ENCODE measurements at places on chromosomes 6 and 20.
A peak's percentile ranks its signal among the peaks of the same experiment; 100 is the strongest.

DNA sequence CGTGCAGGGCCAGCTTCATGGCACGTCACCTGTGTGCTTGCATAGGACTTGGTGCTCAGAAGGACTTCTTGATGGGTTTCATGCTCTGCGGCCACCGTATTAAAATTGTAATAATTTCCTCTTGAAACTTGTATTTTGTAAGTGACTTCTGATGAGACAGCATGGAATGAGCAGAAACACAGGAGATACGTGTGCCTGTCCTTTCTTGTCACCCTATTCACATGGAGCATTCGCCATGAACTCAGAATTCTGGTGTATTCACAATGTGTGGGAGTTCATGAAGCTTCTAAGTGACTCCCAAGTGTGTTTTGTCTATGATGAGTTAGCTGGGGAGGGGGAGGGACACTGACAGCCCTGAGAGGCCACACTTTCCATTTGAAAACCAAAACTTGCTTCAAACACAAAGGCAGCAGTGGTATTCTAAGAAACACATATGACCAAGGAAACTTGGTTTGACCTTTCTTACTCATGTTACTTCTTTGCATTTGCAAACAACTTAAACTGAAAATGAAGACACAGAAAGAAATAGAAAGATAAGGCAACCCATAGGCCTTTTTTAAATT, 92.1 kb upstream of the NEDD9 start:
- peak; percentile 35 for DNase-seq

DNA sequence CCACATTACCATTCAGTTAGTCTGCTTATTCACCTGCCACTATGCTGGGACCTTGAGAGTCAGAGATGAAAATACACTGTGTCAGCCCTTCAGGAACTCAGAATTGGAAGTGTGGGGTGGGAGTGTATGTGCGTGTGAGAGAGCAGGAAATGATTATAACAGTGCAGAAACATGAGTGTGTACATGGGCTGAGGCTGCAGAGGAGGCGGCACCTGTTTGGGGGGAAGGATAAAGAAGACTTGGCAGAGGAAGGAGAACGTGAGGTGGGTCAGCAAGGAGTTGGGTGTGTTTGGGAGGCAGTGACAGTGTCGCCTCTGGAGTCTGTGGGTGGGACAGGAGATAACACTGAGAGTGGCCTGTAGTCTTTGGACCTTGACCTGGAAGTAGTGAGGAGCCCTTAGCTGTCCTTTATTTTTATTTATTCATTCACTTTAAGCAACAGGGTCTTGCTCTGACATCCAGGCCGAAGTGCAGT, 3.1 kb downstream of the CHMP4B start:
- DNase-seq, result no peak

- DNase-seq, result no peak
Measured at GRCh38 chr6:44298055-44298803, 14.9 kb downstream of the AARS2 start.

GRCh38 chr6:167532410-167533288, 207.8 kb downstream of the TTLL2 start:
- no peak for DNase-seq

DNA sequence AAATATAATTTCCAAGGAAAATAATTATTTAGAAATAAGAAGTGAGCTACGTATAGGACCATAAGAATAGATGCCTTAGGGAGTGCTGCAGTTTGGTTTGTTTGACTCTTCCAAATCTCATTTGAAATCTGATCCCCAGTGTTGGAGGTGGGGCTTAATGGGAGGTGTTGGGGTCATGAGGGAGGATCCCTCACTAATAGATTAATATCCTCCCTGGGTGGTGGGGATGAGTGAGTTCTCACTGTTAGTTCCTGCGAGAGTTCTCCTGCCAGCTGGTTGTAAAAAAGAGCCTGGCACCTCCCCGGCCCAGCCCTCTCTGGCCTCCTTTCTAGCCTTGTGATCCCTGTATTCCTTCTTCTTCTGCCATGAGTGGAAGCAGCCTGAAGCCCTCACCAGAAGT, 69.3 kb downstream of the RCAN2 start:
- no peak for DNase-seq

- no peak for DNase-seq
Measured at GRCh38 chr6:167267921-167268401, 23.2 kb upstream of the UNC93A start.

- DNase-seq, result no peak
Measured at GRCh38 chr20:23445596-23446217, 6.2 kb downstream of the CSTL1 start.

DNA sequence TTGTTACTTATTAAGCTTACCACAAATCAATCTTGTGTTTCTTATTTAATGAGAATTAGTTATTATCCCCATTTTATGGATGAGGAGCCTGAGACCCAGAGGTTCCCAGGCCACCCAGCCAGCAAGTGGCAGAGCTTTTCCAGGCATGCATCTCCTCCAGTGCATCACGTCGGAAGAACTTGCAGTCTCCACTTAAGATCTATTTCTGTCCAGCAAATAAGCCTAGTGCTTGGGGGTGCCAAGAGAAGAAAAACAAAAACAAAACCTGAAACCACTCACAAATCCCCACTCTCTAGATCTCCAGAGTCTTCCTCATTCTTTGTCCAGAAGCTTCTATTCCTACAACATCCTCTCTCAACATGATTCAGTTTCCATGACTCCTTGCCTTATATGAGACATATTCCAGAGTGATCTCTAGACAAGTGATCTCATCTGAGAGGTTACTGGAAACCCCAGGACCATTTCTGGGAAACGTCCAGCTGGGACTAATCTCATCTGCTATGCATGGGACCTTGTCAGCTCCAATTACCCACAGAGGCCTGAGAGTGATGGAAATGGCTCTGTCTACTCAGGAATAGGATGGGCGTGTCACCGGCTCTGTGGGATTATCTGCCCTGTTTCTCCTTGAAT, 4.1 kb downstream of the GUCA1B start:
- no peak for DNase-seq

DNA sequence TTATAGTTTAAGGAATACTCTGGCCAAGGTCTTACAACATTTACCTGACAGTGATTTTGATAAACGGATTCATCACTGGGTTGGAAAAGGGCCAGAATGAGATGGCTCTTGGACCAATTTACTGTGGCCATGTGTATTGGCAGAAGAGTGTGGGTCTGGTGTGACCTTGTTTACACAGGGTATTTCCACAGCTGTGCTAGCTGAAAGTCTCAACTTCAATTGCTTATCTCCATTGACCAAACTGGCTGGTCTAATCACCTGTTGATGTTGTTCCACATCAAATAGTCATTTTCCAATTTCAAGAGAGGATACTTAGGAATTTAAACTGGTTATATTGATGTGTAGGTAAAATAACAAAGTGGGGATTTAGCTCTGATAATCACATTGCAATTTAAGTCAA, 501.6 kb upstream of the MAP3K7 start:
- no peak for DNase-seq

DNA sequence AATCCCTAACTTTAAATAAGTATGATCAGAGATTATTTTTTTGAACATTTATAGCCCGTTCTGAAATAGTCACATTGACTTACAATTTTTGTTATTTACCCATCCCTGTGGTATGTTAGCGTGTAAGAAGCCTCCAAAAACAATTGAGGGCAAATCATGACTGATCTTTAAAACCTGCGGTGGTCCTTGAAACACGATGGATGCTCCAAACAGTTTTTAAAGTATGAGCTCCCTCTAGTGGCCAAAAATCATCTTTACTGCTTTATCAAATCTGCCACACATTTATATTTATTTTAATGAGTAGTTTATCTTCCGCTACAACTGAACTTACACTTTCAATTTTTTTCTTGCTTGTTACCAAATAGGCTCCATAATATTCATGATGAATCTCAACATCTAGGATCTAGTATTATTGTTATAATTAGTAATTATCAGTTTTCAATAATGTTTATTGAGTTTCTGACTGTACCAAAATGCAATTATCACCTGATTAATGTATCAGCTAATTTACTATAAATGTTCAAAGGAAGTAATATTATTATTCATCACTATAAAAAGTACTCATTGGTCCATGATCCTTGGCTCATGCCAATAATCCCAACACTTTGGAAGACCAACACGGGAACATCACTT, 52.2 kb downstream of the MARCKS start:
- DNase-seq, result no peak

- DNase-seq, result no peak
Measured at GRCh38 chr20:47578543-47578942, 76.9 kb downstream of the NCOA3 start.

DNA sequence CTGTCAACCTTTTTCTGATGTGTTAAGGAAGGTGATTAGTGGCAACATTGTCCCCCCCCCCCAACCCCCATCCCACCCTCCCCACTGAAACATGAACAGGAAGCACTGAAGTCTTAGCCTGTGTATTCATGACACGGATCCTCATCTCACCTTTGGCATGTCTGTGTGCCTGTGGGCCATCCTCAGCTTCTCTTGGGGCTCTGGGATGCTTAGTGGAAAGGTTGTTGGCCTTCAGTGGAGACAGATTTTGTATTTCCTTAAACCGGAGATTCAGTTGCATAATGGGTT, 93.6 kb downstream of the RREB1 start:
- DNase-seq, result no peak

DNA sequence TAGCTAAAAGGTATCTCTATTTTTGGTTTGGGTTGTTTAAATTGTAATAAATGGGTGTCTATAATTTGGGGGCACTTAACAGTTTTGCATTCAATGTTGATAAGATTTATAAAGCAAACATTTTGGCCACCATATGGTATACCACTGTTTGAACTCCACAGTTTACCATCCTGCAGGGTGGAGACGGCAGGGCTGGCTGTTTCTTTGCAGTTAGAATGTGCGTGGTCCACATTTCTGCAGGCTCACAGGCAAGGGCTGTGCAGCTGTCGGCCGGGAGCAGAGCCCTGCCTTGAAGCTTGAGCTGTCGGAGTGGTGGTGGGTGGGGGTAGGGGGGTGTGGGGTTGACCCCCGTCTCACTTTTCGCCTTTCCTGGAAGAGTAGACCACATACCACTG, 135.9 kb downstream of the CDH4 start:
- DNase-seq, result no peak

- no peak for DNase-seq
Measured at GRCh38 chr20:24970030-24970553, 21.0 kb downstream of the CST7 start.

DNA sequence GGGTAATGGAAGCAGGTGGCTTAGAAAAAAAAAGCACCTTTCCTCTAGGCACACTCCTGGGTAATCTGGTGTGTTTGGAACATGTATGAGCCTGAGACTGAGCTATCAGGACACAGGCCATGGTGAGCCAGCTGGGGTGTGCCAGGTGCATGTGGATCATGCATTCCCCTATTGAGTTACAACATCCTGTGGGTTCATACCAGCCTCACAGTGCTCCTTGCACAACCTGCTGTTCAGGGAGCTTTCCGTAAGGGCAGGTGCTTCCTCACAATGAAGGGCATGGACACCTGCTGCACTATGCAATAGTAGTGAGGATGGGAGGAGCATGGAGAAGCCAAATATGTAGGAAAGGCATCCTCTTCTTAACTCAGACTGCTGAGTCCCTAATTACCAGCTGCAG, 197.2 kb upstream of the SUPT3H start:
- DNase-seq, result no peak

GRCh38 chr6:147185216-147185615, 19.0 kb upstream of the STXBP5 start:
- DNase-seq, result no peak

DNA sequence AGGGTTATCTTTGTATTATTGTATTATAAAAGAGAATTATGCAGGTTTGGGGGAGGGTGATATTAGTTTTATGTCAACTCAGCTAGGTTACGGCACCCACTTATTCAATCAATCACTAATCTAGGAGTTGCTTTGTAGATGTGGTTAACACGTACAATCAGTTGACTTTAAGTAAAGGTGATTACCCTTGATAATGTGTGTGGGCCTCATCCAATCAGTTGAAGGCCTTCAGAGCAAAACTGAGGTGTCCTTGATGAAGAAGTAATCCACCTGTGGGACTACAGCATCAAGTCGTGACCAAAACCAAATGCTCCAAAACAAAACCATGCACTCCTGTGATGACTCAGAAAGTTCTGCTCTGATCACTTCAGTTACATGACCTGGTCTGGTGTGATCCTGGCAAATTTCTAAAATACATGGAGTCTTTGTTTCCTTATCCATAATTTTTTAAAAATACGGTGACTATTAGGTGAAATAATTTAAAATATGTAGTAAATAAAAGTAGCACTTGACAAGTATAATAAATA, 114.1 kb downstream of the IYD start:
- no peak for DNase-seq

DNA sequence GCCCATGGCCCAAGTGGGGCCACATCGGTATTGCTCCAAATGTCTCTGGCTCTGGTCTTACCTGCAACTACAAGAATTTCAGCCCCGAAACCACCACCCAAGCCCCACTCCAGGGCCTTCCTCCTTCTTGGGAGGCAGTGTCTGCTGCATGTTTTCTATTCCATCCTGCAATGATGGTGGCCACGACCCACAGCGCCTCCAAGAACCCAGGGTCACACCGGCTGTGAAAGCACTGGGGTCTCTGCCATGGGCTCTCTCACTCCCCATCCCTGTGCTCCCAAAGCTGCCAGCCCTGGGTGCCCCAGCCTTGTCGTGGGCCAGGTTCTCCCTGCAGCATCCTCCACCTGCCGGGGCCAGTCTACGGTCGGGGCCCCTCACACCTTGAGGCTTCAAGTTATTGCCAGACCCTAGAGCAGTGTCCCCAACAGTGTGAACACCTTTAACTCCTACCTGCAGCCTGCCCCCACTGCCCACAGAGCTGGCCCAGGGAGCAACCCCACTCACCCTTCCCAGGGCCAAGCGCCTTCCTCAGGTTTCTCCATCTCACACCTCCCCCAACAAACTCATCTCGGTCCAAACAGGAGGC, 115.4 kb downstream of the JPH2 start:
- DNase-seq, result no peak

GRCh38 chr20:53672484-53673129, 79.0 kb upstream of the ZNF217 start:
- DNase-seq, result no peak

GRCh38 chr20:52738081-52738480, 234.1 kb upstream of the TSHZ2 start:
- no peak for DNase-seq

DNA sequence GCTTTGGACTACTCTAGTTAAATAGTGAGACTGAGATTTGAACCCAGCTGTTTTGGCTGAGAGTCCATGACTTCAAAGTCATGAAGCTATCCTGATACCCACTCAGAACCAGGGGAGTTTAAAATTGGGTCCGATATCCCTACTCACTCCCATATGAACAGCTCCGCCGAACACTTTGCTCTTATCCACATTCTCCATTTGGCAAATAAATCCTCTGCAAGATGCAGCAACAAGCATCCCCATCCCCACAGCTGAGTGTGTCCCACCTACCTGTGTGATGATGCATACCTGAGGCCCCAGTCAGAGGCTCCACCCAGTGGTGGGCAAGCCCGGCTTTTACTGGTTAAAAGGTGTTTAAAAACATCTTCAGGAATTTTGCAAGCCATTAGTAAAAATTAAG, 108.3 kb upstream of the SLC24A3 start:
- no peak for DNase-seq

- no peak for DNase-seq
Measured at GRCh38 chr6:89468998-89469397, 36.0 kb downstream of the ANKRD6 start.
